ENCODE measurements at places on chromosomes 1 and 21. TPM values are rescaled to one million over a fixed set of nuclear protein-coding genes. Genes with fewer than 3 reads are reported as not detected.

The TRIM67 gene
- polyA plus RNA-seq, result not detected

The KRTAP20-2 gene
- polyA plus RNA-seq, result not detected

The PRDM16 gene
- not detected for polyA plus RNA-seq

The CGN gene
- polyA plus RNA-seq, result 0.37 TPM

DNA sequence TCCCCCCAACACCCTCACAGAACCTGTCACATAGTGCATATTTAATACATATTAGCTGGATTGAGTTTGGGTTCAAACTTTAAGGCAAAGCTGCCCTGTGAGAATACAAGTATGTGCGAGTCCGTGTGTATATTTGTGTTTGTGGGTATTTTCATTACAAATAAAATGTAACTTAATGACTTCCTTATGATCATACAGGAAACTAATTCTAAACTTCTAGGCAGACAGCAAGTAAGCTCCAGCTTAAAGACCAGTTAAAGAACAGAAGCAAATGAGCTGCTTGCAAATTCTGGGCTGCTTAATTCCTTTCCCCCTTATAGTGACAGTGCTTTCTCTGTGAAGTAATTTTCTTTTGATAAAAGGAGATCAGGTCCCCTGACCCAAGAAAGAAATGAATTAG, 437.6 kb downstream of the TTLL7 start:
- no peak for DNase-seq

DNA sequence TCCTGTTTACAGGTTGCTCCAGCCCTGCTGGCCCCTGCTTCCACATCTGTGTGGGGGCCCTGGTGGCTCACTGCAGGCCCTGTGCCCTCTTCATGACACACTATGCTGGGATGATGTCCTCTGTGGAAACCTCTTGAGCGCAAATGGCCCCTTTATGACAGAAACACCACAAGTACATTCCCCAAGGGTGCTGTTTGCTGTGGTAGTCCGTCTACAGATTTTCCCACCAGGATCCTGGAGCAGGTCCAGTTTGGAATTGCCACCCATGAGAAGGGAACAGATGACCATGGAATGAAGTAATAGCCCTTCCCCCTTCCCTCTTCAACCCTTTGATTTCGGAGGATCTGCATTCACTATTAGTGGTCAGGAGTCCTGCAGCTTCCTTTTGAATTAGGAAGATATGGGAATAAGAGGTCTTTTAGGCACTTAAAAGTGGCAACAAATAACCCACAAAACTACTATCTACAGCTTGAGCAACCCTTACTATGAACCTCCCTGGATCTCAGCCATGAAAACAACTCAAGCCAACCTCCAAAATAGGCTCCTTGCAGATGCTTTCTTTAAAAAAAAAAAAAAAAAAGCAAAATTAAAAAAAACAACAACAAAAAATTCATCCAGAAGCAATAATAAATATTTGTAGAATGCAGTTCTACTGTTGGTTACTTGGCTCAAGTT, 121.9 kb upstream of the TSPAN2 start:
- no peak for DNase-seq

DNA sequence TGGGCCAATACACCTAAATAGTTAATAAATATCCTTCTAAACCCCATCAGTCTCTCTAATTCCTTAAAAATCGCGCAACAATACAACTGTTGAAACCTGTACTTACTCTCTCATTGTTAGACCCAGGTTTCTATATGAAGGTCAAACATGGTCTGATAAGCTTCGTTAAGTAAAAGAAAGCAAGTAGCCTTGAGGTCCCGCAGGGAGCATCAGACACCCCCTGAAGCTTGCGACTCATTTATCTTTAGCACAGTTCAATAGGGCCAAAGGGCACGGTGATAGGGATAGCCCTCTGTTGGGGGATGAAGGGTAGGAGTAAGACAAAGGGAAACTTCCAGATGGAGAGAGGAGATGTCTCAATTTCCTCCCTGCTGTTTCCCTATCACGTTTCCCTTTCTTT, 27.3 kb upstream of the THEM4 start:
- DNase-seq, result peak; percentile 16

GRCh38 chr1:109137958-109138357, 24.0 kb downstream of the ELAPOR1 start:
- DNase-seq, result no peak

- DNase-seq, result peak; percentile 74
These were observed 10.2 kb downstream of the WNT4 start for GRCh38 chr1:22132517-22133235.

DNA sequence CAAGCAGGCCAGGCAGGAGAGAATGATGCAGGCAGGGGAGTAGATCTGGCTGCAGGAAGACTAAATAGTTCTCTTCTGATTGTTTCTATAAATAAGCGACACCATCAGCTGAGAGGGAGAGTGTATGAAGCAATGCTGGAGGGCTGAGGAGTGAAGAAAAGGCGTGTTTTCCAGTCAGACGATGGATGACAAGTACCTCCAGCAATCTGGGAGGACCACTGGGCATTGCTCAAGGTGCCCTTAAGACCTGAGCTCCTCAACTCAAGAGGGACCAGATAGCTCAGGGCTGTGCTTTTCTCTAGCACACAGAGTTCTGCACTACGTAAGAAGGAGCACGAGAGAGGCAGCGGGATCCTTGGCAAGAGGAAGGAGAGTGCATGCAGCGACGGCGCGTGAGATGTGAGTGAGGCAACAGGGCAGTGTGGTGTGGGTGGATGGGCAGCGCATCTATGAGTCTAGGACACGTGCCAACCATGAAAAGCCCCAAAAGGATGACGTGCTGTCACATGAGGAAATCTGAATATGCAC, 36.0 kb downstream of the PABPC4 start:
- no peak for DNase-seq
